ENCODE measurements at places on chromosomes 13 and 19. TPM values are rescaled to one million over a fixed set of nuclear protein-coding genes. Genes with fewer than 3 reads are reported as not detected.
A peak's percentile ranks its signal among the peaks of the same experiment; 100 is the strongest.

Gene IGFLR1
- 2.1 TPM for total RNA-seq

GRCh38 chr13:79602936-79603335 lies 122.0 kb downstream of the NDFIP2 start:
- H3K27me3 ChIP-seq: no peaks in the 10 kb centered on the region
- H3K36me3 ChIP-seq: no peaks in the 10 kb centered on the region
- no peak overlapping the region for H3K27ac ChIP-seq
- DNase-seq: no peak

Gene SLC10A2
- not detected for total RNA-seq

DNA sequence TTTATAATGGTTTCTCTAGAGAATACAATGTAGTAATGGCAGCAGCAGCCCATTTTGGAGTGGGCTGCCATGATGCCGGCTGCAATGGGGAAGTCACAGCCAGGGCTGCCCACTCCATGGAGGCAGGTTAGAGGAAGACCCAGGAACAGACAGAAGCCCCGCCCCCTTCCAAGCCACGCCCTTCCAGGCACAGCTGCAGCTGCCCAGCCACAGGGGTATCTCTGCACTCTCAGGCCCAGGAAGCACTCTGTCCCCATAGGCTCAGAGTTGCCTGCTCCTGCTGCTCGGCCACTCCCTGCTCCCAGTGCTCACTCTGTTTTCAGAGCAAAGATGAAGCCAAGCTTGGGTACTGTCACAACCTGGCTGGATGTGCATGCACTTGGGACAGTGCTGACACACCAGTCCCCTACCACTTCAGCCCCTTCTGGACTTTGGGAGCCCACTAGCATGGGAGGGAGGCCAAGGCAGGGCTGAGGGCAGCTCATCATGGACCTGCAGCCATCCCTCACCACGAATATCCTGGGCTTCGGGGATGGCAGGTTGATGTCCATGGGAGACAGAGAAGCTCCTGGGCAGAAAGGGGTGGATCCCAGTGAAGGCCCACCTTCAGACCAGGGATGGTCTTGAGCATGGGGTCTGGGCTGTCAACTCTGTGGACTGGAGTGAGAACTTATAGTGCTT lies 1224.2 kb downstream of the SLITRK5 start:
- H3K27me3 ChIP-seq: no peaks in the 10 kb centered on the region
- H3K4me1 ChIP-seq: no peaks in the 10 kb centered on the region
- no peak overlapping the region for H3K4me3 ChIP-seq
- no peak overlapping the region for H3K27ac ChIP-seq
- no peak for DNase-seq

Gene FFAR3
- total RNA-seq: not detected

DNA sequence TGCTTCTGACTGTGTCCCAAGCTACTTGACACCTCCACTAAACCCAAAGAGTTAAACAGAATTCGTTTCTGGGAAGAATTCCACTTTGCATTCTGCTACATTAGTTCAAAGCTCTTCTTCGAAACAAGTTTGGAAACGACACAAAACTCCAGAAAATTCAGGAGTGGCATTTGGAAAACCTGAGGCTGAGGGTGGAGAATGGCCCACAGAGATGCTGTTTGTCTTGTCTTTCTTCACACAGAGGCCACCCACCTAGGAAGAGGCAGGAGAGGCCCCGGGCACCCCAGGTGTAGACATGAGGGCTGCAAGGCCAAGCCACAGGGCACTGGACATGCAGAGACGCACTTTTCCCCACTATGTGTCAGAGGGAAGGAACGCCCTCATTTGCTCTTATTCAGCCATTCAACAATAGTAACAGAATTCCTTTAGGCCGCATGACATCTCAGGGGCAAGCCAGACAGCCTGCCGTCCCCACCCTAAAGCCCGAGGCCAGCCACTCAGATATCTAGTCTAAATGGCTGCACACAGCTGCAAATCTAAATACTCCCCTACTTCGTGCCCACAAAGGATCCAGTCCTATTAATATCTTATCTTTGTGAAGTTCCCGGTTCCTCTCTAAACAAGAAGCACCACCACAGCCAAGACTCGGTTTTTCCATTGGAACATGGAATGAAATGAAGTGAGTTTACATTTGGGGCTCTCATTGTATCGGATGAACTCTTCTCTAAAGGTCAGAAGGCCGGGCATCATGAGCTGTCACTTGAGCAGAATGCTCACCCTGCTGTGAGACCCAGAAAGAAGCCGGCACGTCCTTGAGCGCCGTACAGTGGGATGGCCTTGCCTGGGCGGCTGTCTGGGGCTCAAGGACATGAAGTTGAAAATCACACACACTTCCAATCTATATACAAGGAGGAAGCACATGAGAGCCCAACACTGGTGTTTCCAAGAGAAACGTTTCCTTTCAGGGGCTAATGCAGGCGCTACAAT lies 19.8 kb downstream of the COL4A1 start:
- peak overlapping the region; percentile 15 for H3K4me3 ChIP-seq
- H3K4me1 ChIP-seq: peaks cover 48% of the 10 kb centered on the region
- H3K27me3 ChIP-seq: no peaks in the 10 kb centered on the region
- H3K36me3 ChIP-seq: peaks cover 38% of the 10 kb centered on the region
- H3K27ac ChIP-seq: peak overlapping the region; percentile 33

- H3K4me1 ChIP-seq: no peaks in the 10 kb centered on the region
- H3K4me3 ChIP-seq: no peak overlapping the region
- DNase-seq: no peak
- H3K27ac ChIP-seq: no peak overlapping the region
Measured at GRCh38 chr13:104473936-104474335, 1407.7 kb upstream of the SLC10A2 start.

DNA sequence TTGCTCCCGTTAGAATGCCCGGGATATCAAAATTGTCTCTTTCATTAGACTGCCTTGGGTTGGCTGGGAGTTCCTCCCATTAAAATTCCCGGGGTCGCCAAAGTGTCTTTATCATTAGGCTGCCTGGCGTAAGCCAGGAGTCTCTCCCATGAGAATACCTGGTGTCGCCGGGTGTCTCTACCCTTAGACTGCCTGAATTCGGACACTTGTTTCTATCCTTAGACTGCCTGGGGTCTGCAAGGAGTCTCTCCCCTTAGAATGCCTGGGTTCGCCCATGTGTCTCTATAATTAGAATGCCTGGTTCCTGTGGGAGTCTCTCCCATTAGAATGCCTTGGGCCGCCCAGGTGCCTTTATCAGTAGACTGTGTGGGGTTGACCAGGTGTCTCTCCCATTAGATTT lies 1538.2 kb downstream of the UQCRFS1 start:
- no peaks in the 10 kb centered on the region for H3K36me3 ChIP-seq
- no peak for DNase-seq
- H3K27ac ChIP-seq: no peak overlapping the region
- H3K4me3 ChIP-seq: no peak overlapping the region

DNA sequence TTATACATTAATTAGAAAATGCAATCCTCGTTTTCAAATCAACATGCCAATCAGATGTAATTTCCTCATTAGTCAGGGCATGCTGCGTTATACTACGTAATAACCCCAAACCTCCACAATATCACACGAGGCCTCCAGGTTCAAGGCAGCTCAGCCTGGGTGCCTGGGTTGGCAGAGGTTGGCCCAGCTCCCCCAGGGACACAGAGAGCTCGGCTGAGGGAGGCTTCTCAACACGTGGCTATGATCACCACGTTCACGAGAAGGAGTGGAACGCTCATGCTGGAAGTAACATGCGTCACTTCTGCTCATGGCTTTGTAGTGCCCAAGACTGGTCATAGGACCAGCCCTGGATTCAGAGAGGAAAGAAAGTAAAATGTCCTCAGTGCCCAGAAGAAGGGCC lies 144.9 kb upstream of the SOX1 start:
- H3K4me1 ChIP-seq: no peaks in the 10 kb centered on the region
- no peak overlapping the region for H3K4me3 ChIP-seq
- H3K27ac ChIP-seq: no peak overlapping the region
- peaks cover 2% of the 10 kb centered on the region for H3K27me3 ChIP-seq
- peaks cover 8% of the 10 kb centered on the region for H3K36me3 ChIP-seq

Gene BEST2
- total RNA-seq: not detected

DNA sequence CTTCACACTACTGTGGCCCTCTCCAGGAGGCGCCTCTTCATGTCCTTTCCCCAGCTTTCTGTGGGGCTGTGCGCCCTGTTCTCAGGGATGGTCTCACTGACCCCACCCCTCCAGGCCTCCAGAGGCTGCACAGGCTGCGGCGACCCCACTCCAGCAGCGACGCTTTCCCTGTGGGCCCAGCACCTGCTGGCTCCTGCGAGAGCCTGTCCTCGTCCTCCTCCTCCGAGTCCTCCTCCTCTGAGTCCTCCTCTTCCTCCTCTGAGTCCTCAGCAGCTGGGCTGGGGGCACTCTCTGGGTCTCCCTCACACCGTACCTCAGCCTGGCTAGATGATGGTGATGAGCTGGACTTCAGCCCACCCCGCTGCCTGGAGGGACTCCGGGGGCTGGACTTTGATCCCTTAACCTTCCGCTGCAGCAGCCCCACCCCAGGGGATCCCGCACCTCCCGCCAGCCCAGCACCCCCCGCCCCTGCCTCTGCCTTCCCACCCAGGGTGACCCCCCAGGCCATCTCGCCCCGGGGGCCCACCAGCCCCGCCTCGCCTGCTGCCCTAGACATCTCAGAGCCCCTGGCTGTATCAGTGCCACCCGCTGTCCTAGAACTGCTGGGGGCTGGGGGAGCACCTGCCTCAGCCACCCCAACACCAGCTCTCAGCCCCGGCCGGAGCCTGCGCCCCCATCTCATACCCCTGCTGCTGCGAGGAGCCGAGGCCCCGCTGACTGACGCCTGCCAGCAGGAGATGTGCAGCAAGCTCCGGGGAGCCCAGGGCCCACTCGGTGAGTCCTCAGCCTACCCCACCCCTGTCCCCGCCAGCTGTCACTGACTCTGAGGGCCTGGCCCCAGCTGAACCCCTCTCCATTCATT lies 11.2 kb downstream of the ARHGAP33 start:
- no peak for DNase-seq
- H3K4me1 ChIP-seq: no peaks in the 10 kb centered on the region

- H3K36me3 ChIP-seq: no peaks in the 10 kb centered on the region
- no peaks in the 10 kb centered on the region for H3K27me3 ChIP-seq
- peaks cover 29% of the 10 kb centered on the region for H3K4me1 ChIP-seq
- H3K4me3 ChIP-seq: no peak overlapping the region
- DNase-seq: no peak
- no peak overlapping the region for H3K27ac ChIP-seq
Measured at GRCh38 chr13:98842070-98842469, 89.6 kb upstream of the SLC15A1 start.

GRCh38 chr19:52941941-52942385 lies 18.7 kb upstream of the ZNF888 start:
- peak overlapping the region; percentile 91 for H3K4me3 ChIP-seq
- peaks cover 21% of the 10 kb centered on the region for H3K36me3 ChIP-seq
- peak overlapping the region; percentile 87 for H3K27ac ChIP-seq
- DNase-seq: peak; percentile 10
- H3K27me3 ChIP-seq: no peaks in the 10 kb centered on the region

- no peak overlapping the region for H3K27ac ChIP-seq
- H3K4me3 ChIP-seq: no peak overlapping the region
- no peaks in the 10 kb centered on the region for H3K4me1 ChIP-seq
- no peaks in the 10 kb centered on the region for H3K36me3 ChIP-seq
- DNase-seq: no peak
- H3K27me3 ChIP-seq: peaks cover 1% of the 10 kb centered on the region
Measured at GRCh38 chr13:108185223-108185622, 30.1 kb downstream of the LIG4 start.

- no peak overlapping the region for H3K4me3 ChIP-seq
- no peaks in the 10 kb centered on the region for H3K27me3 ChIP-seq
- peaks cover 52% of the 10 kb centered on the region for H3K36me3 ChIP-seq
- peaks cover 8% of the 10 kb centered on the region for H3K4me1 ChIP-seq
Measured at GRCh38 chr19:52935434-52935833, 12.2 kb upstream of the ZNF888 start.

Gene ADAMTS10
- 1.8 TPM for total RNA-seq

Gene OCEL1
- 20.9 TPM for total RNA-seq

Gene SACS
- total RNA-seq: 42.5 TPM

Gene FGF9
- not detected for total RNA-seq

Gene JAK3
- total RNA-seq: 1.00 TPM

DNA sequence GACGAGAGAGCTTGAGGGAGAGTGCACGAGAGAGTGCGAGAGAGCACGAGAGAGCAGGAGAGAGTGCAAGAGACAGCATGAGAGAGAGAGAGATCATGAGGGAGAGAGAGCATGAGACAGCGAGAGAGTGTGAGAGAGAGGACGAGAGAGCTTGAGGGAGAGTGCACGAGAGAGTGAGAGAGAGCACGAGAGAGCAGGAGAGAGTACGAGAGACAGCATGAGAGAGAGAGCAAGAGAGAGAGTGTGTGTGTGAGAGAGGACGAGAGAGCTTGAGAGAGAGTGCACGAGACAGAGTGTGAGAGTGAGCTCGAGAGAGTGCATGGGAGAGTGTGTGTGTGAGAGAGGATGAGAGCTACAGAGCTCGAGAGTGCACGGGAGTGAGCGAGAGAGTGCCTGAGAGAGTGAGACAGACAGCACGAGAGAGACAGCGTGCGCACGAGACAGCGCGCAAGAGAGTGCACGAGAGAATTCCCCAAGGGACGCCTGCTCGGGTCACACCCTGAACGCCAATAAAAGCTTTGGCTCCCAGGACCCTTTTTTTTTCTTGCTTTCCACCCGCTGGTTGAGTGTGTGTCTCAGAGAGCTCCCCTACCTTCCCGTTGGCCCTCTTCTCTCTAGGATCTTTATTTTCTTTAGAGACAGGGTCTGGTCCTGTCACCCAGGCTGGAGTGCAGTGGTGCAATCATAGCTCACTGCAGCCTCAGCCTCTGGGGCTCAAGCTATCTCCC lies 3.7 kb downstream of the CD70 start:
- H3K36me3 ChIP-seq: no peaks in the 10 kb centered on the region
- peak overlapping the region; percentile 69 for H3K4me3 ChIP-seq
- H3K4me1 ChIP-seq: peaks cover 19% of the 10 kb centered on the region

Gene LEUTX
- total RNA-seq: not detected

DNA sequence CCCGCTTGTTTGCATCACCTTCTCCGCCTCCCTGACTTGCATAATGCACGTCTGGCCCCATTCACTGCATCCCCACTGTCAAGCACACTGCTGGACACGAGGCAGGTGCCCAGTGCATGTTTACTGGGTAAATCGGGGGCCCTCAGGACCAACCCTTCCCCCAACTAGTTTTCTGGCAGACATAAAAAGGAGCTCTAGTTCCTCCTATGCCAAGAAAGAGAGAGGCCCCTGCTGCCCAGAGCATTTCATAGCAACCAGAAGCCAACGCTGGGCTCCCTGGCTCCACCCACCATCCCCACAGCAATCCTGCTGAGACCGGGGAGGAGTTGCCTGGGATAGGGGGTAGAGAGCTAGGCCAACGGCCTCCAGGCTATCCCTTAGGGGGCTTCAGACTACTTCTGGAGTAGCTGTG lies 23.2 kb downstream of the ANKRD27 start:
- H3K4me1 ChIP-seq: peaks cover 5% of the 10 kb centered on the region
- peaks cover 5% of the 10 kb centered on the region for H3K36me3 ChIP-seq
- H3K27me3 ChIP-seq: no peaks in the 10 kb centered on the region
- no peak overlapping the region for H3K27ac ChIP-seq
- DNase-seq: no peak

GRCh38 chr19:3363841-3364500 lies 2.4 kb upstream of the NFIC start:
- H3K27ac ChIP-seq: peak overlapping the region; percentile 6
- H3K4me1 ChIP-seq: peaks cover 42% of the 10 kb centered on the region
- H3K36me3 ChIP-seq: no peaks in the 10 kb centered on the region
- H3K27me3 ChIP-seq: peaks cover 4% of the 10 kb centered on the region
